ENCODE measurements at places on chromosomes 1 and 21.

DNA sequence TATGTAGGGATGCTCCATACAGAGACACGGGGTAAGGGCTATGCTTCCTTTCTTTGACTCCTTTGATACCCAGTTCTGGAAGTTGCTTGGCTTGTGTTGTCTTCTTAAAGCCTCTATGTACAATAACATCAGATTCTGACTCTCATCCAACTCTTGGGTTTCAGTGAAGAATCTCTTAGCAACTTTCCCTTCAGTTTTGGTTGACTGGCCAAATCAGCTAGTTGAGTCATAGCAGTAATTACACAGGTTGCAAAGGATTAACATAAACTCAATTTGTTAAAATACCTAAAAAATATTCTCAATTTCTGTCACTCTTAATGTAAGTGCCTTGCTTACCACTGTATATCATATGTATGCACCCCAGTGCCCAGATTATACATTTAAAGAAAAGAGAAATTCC is 9.2 kb downstream of the CD1E start:
- DNase-seq, result no peak

GRCh38 chr1:150791585-150791984 is 16.5 kb downstream of the CTSK start:
- DNase-seq, result no peak

GRCh38 chr1:12761781-12762180 is 11.8 kb upstream of the PRAMEF12 start:
- no peak for DNase-seq

DNA sequence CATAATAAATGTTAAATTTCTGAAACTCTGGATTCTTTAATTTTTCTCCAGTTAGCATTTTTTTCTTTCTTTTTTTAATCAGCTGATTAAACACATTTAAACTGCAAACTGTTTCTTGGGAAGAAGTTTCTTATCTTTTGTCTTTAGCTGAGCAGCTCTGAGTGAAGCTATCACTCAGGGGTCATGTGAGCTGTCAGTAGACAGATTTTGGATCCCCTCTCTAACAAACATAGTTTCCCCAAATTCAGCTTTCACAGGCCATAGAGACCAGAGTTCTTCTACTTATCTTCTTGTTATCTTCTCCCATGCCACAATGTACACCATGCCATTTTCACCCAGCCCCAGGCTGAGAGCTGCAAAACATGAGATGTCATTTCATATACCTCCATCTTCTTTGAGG is 148.9 kb downstream of the CDC42BPA start:
- no peak for DNase-seq

- DNase-seq, result no peak
Observed at GRCh38 chr1:82823876-82824275, 1023.1 kb downstream of the ADGRL2 start.

GRCh38 chr1:205547936-205548827 is 43.7 kb downstream of the CDK18 start:
- DNase-seq, result no peak

- DNase-seq, result no peak
Observed at GRCh38 chr1:147723691-147724323, 36.6 kb downstream of the GJA5 start.

DNA sequence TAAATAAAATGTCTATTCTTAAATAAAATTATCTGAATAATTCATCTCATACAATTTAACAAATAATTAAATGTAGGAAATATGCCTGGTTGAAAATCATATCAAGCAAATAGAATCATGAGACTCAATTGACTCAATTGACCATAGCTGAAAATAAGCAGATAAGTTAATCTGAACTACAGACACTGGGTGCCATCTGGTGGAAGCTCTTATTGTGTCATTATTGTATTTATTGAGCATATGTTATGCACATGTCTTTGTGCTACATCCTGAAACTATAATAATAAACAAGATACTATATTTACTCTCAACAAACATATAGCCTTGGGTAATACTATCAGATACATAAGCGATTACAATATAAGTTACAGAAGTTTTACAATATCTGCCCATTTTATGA is 41.0 kb downstream of the BRINP3 start:
- no peak for DNase-seq

DNA sequence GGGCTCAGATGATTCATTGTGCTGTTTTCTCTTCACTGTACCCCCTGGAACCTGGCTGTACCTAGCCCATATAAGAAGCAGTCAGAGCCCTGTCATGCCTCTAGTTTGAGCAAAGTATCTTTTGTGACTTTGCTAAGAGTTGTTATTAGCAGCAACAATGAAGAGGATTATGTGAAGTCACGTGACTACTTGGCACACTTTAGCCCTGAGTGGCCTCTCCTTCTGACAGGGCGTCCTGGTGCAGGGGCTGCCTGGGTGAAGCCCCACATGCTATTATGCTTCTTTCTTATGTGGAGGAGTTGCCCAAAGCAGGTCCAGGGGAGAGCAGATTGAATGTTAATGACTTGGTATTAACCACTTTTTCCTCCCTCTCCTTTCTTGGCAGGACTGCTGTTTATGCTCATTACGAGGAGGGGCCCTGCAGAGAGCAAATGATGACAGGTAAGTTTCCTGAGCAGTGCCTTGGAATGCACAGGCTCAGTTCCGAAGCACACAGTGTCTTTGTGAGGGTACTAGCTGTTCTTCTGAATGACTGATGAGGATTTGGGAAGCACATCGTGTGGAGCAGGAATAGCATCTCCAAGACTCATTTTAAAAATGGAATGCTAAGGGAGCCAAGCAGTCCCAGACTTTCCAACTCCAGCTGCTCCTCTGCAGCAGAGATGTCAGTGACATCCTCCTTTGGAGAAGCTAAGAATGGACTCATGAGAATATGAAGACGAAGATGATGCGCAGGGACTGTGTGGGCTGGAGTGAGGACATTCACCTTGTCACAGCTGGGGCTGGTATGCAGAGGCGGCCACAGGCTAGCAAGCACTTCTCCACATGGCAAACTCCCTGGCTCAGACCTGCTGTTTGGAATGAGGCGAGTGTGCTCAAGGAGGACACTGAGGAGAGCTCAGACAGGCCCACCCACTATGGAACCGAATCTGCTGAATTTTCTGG is 15.2 kb upstream of the ST3GAL3 start:
- no peak for DNase-seq

DNA sequence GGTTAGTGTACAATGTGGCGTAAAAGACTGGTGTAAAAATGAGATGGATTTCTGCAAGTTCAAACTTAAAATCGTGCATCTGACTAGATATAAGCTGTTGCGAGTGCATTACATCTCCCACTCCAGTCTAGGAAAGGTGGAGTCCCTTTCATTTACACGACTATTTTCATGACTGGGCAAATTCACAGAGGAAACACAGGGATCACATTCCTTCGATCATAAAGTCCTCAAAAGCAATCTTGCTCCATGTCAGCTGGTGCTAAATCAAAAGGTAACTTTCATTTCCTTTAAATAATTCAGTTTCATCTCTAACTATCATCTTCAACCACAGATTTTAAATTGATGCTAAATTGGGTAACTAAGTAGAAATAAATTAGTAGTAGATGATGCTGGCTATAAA is 100.0 kb downstream of the HLCS start:
- DNase-seq, result no peak

DNA sequence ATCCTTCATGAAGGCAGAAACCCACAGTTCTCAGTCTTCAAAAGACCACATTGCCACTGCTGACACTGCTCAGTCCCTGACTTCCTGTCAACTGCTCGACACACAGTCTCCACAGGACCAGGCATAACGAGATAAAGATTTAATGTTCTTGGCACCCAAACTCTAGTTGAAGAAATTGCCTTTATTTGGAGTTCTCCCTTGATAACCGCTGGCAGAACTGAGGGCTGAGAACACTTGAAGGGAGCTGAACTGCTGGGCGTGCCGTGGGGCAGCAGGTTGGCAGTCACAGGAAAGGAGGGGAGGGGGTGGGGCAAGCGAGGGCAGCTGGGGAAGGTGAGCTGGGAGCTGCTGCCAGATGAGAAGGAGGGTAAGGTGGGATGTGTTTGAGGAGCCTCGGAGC is 15.9 kb downstream of the HENMT1 start:
- no peak for DNase-seq

DNA sequence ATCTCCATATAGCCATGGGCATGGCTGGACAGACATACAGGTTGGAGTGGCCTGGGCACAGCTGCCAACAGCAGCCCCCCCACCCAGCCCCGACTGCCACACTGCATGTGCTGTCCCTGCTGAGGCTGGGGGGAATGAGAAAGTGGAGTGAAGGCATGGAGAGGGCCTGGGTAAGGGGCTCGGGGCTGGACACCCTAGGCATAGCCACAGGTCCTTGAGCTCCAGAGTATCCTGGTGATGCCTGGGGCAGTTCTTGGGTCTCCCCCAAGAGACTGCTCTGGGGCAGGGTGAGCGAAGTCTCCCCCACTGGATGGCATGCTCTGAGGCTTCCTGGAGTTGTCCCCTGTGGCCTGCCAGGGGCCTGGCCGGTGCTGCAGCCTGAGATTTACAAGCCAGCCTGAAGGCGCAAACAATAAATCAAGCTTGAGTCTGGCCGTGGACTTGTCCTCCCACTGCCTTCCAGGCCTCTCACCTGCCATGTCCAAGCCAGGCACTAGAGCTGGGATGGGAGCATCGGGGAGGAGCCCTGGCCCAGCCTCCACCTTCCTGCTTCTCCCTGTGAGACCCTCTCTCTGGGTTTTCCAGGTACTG is 53.6 kb downstream of the FOXO6 start:
- no peak for DNase-seq

- no peak for DNase-seq
Observed at GRCh38 chr1:25009671-25010262, 79.7 kb upstream of the RUNX3 start.

DNA sequence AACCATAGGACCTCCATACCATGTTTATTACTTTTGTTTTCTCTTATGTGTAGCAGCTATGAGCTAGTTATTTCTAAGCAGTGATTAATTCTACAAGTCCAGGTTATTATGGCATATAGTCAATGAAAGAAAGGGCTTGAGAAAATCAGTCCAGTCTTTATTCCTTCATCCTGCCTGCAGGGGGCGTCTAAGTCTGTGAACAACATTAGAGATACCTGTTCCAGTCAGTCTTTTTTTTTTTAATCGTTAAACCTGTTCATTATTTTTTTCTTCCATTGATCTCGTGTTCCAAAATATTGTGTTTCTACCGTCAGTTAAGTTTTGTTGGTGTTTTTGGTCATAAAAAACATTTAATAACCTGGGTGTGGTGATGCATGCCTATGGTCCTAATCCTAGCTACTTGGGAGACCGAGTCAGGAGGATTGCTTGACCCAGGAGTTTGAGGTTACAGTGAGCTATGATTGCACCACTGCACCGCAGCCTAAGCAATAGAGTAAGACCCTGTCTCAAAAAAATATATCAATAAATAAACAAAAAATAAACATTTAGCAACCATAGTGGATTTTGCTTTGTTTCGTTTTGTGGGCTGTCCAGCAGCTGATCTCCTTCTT is 29.4 kb upstream of the CD2 start:
- peak; percentile 62 for DNase-seq

GRCh38 chr1:41608211-41608610 is 123.7 kb upstream of the EDN2 start:
- DNase-seq, result no peak

GRCh38 chr1:221992427-221992826 is 250.5 kb upstream of the DUSP10 start:
- DNase-seq, result no peak

DNA sequence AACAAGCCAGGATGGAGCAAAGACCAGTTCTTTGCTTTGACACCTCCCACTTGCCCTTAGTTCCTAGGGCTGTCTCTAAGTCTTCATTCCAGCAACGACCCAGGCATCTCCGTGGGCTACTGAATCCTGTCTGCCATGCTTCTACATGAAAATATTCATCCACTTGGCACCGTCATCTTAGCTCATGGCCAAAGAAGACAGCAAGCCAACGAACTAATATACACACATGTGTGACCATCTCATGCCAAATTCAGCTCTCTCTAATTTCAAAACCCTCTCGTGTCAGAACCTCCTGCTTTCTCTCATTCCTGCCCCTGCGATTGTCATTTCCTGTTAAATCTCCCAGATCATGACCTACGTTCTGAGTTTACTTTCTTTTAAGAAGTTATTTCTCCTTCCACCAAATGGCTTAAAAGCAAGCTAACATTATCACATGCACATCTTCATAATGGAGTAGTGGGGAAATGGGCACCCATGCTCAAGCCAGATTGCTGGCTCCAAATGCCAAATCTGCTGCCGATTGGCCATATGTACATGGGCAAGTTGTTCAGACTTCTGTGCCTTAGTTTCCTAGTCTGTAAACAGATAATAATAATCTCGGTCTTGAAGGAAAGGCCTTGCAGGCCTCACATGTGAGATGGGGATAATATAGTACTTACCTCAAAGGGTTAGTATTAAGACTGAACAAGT is 373.4 kb downstream of the USH2A start:
- DNase-seq, result no peak

GRCh38 chr1:26779098-26779668 is 8.6 kb upstream of the PIGV start:
- DNase-seq, result no peak

GRCh38 chr1:173503391-173503790 is 26.3 kb downstream of the PRDX6 start:
- DNase-seq, result no peak

GRCh38 chr1:59105548-59106507 is 191.1 kb upstream of the FGGY start:
- no peak for DNase-seq

DNA sequence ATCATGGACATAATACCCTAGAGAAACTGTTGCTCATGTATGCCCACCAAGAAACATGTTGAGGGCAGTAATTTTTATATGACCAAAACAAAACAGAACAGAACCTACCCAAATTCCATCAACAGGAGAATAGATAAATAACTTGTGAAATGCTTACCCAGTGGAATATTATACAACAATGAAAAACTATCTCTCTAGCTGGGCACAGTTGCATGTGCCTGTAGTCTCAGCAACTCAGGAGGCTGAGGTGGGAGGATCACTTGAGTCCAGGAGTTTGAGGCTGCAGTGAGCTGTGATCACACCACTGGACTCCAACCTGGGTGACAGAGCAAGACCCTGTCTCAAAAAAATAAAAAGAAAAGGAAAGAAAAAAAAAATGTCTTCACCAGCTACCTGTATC is 37.6 kb upstream of the RCSD1 start:
- no peak for DNase-seq

GRCh38 chr1:109214695-109215623 is 1.2 kb downstream of the SARS1 start:
- DNase-seq, result no peak

GRCh38 chr1:228276174-228276831 is 68.5 kb downstream of the OBSCN start:
- no peak for DNase-seq

DNA sequence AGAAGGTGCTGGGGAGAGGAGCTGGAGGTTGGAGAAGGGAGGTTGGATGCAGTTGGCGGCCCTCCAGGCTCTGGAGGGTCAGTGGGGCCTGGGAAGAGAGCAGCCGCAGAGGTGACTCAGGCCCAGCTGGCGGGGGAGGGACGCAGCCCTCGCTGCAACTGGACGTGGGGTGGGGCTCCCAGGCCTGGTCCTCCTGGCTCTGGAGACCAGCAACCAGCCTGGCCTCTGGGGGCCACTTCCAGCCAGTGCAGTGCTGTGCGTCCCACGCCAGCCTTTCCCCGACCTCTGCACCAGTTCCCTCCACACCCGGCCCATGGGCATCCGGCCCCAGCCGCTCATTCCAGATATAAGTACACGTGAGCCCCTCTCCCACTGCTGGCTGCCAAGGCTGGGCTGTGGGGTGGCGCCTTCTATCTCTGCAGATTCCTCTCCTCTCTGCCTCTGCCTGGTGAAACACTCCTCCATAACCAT is 38.0 kb upstream of the COL18A1 start:
- no peak for DNase-seq
